ENCODE measurements at places on chromosomes 5 and 9.

DNA sequence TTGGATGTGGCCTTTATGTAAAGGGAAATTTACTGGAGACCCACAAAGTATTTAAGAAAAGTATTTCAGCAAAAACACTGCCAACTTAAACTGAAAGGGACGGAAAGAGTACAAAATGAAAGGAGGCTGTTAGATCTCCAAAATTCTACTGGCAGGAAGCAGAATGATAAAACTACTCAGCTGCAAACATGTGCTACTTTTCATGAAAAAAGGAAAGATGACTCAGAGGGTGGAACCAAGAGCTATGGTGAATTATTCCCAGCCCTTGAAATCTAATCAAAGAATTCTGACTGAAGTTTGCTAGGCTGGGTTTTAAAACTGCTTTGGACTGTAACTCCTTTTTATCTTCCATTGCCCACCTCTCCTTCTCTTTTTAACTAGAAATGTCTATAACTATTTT lies 58.6 kb upstream of the ZBED3 start:
- no peak for DNase-seq

DNA sequence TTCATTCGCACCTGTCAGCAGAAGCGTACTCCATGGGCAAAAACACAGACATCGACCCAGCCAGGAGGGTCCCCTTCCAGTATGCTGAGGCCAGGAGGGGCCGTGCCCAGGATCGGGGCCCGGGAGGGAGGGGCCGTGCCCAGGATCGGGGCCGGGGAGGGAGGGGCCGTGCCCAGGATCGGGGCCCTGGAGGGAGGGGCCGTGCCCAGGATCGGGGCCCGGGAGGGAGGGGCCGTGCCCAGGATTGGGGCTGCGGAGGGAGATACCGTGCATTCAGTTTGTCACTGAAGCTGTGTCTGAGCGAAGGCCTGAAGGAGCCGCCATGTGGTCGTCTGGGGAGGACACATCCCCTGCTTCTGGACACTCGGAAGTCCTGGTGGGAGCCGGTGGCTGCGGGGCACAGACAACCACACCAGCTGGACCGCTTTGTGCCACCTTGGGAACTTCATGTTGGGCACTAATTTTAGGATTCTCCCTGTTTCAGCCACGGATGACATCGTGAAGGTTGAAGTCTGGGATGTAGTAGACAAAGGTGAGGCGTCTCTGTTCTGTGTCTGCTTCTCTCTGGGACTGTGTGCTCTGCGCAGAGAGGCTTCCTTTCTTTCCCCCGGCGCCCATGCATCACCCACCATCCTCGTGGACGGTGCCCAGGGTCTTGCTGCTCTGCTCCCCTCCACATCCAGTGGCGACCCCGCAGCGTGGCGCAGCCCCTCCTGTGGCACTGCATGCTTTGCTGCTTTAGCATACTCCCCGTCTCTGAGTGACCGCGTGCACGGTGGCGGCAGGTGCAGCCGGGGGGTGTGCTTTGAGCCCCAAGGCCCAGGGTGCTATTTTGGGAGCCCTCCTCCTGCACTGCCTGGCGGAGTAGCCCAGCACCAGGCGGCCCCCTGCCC lies 16.7 kb upstream of the AJM1 start:
- DNase-seq, result no peak

- DNase-seq, result no peak
Observed at GRCh38 chr9:32161720-32162119, 222.7 kb upstream of the ACO1 start.

GRCh38 chr9:4486176-4486575 lies 4.1 kb upstream of the SLC1A1 start:
- DNase-seq, result no peak

GRCh38 chr9:129557192-129558036 lies 63.5 kb downstream of the C9orf50 start:
- DNase-seq, result no peak

GRCh38 chr9:8751406-8751930 lies 951.9 kb upstream of the DMAC1 start:
- DNase-seq, result no peak

DNA sequence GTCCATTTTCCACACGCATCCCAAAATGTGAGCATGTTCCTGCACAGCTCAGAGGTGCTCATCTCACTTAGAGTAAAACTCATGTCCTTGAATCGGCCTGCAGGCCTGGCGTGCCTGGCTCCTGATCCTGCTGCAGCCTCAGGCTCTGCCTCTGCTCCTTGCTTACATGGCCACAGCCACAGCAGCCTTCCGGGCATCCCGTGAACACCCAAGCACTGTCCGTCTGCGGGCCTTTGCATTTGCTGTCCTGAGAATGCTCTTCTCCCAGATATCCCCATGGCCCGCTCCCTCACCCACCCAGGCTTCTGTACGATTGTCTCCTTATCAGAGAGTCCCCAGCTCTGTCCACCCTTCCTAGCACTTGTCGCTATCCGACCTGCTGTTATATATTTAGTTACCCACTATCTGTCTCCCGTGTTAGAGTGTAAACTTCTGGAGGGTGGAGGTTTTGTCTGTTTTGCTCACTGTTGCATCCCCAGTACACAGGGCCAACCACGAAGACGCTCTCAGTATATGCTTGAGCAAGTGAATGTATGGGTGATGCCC lies 21.9 kb downstream of the FGF18 start:
- DNase-seq, result no peak

- no peak for DNase-seq
Observed at GRCh38 chr9:132006677-132007370, 72.8 kb downstream of the MED27 start.

- no peak for DNase-seq
Observed at GRCh38 chr5:93010037-93010436, 571.0 kb downstream of the NR2F1-AS1 start.

DNA sequence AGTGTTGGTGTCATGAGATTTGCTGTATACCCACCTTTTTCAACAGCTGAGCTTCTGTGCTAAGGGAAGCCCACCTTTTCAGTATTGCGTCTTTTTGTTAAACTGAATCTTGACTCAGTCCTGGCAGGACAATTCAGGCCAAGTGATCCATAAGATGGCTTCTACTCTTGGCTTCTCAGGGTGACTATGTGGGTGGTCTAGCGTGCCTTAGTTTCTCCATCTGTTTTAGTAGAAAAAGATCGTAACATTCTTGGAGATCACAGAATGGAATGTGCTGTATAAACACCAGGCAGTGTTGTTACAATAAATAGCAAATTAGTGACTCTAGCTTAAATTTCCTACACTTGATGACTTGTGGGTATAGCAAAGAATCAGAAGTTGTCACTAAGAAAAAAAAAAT lies 66.6 kb downstream of the PCSK5 start:
- DNase-seq, result no peak

GRCh38 chr5:1827025-1827885 lies 26.0 kb downstream of the NDUFS6 start:
- DNase-seq, result no peak

- no peak for DNase-seq
Observed at GRCh38 chr5:18323891-18324290, 689.6 kb downstream of the TAF11L14 start.

GRCh38 chr9:130780865-130781504 lies 54.1 kb upstream of the ABL1 start:
- no peak for DNase-seq

- DNase-seq, result no peak
Observed at GRCh38 chr5:143338658-143339366, 64.7 kb downstream of the NR3C1 start.
